ENCODE measurements at places on chromosomes 6 and 20.

DNA sequence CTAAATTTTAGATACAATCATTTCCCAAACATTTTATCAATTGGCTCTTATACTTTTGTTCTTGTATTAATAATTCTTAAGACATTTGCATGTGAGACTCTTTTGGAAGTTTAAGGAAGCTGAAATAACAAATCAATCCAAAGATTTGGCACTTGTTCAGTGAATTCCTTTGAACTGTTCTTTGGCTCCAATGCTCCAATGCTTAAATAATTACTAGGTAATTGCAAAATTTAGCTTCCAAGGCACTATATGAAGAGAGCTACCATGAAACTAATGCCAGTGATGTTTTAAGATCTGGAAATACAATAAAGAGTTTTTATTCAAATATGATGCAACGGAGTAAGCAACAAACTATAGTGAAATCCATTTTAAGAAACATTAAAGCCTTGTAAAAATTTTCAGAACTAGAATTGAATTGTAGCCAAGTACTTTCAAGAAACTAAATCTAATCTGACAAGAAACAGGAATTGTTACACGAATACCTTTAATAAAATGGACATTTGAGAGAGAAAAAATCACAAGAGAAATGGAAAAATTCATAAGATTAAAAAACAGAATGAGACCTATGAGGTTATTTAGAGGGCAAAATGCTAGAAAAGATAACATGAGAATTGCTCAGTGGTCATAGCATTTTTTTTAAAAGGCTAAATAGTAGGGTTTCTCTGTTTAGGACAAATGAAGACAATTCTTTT lies 43.6 kb upstream of the SMLR1 start:
- DNase-seq, result no peak

DNA sequence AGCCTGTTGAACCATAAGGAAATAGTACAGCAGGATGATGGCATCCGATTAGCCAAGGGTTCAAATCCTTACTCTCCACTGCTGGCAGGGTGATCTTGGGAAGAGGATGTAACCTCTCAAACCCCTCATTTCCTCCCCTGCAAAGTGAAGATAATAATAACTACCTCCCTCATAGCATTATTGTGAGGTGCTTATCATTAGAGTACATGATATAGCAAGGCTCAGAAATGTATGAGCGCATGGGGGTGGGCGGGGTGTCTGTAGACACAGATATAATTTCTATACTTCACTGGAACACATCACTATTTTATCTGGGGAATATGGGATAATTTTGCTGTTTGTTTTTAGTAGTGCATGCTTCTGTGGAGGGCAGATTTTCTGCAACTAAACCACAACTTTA lies 89.8 kb upstream of the LAMP5 start:
- no peak for DNase-seq

GRCh38 chr6:38715016-38715689 lies at the start of gene DNAH8:
Gene DNAH8 (plus strand): TSS chr6:38715311. CDS start chr6:38722810, 7,499 bp downstream.
- no peak for DNase-seq

- no peak for DNase-seq
These were observed 194.0 kb downstream of the ARHGAP18 start for GRCh38 chr6:129516005-129516404.

DNA sequence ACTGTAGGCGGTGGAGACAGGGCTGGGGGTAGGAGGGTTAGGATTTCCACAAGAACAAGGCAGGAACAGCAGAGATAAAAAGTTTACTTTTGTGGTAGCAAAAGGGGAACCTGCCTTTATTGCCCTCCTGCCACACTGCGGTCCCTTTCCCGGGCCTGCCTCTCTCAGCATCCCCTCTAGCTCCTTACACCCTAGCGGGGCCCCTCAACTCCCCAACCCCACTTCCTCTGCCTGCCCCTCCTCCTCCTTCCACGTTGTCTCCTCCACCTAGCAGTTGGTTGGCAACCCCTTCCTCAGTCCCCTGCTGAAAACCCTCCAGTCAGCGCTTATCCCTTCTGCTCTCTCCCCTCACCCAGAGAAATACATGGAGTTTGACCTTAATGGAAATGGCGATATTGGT lies 714 bp downstream of the AIF1 start:
- no peak for DNase-seq

- no peak for DNase-seq
These were observed 174.5 kb downstream of the WDR27 start for GRCh38 chr6:169527306-169527705.

DNA sequence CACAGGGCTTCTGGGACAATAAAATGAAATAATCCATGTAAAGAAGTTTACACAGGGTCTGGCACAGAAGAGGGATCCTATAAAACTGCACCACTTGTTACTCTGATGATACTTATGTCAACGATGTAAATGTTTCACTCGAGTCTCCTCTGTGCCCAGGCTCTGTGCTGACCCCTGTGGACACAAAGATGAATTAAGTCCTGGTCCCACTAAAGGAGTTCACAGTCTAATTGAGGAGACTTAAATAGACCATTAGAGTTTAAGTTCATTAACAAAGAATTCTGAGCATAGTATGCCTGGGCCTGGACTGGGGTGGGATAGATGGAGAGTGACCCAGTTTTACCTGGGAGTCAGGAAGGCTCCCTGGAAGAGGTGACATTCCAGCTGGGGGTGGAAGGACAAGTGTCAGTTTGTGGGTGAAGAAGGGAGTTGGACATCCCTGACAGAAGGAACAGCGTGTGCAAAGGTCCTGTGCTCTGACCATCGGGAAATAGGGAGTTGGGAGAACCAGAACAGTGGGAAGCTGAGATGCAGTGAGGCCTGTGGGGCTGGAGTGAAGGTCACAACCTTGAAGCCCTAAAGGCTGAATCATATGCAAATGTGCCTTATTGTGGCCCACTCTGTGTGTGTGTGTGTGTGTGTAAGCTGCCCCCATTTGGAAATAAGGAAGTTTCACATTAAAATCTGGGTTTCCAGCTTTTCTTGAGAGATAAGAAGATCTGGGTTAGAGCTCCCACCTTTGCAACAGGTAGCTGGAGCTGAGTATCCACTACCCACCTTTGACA lies 1.1 kb downstream of the OCSTAMP start:
- DNase-seq, result no peak

GRCh38 chr6:148867862-148868261 lies 121.0 kb downstream of the UST start:
- DNase-seq, result no peak

GRCh38 chr20:9220874-9221547 lies 152.1 kb downstream of the PLCB4 start:
- DNase-seq, result no peak

GRCh38 chr20:10228330-10228729 lies 9.7 kb downstream of the SNAP25 start:
- DNase-seq, result no peak

DNA sequence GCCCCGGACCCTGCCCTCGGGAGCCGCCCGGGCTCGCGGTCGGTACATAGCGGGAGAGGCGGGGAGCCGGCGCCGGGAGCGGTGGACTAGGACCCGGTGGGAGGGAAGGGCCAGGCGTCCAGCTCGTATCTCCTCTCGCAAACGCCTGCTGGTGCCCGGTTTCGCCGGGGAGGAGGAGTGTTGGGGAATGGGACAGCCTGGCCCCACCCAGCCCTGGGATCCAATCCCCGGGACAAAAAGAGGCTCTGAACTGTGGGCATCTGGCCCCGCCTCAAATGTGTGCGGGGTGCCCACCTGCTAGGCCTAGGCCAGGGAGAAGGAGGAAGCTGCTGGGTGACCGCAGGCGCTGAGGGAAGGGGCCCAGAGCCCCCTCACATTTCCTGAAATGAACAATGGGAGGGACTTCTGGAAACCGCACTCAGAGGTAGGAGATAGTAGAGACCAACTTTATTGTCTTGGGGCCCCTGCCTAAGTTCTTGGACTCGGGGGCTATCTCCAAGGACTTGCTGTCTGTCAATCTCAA lies at the start of gene KCNK17:
TSS of gene KCNK17 (minus strand) at position 147 of the 523 bp plus-strand sequence. CDS start at position 48, 99 bp downstream.
- DNase-seq, result no peak

DNA sequence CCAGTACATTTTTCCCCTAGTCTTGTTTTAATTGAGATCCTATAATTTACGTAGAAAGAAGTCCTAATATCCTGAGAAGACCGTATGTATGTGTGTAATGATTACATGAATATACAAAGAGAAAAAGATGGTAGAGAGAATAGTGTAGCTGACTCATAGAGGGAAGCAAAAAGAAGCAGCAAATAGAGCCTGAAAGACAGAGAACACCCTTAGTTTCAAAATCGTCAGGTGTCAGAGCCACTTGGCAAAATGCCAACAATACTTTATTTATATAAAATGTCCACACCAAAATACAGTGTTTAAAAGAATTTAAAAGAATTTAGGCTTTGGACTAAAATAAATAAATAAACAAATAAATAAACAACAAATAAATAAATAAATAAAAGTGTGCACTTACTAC lies 1414.1 kb upstream of the EYS start:
- DNase-seq, result no peak

GRCh38 chr20:46621492-46621891 lies 29.8 kb downstream of the SLC13A3 start:
- DNase-seq, result peak; percentile 22

DNA sequence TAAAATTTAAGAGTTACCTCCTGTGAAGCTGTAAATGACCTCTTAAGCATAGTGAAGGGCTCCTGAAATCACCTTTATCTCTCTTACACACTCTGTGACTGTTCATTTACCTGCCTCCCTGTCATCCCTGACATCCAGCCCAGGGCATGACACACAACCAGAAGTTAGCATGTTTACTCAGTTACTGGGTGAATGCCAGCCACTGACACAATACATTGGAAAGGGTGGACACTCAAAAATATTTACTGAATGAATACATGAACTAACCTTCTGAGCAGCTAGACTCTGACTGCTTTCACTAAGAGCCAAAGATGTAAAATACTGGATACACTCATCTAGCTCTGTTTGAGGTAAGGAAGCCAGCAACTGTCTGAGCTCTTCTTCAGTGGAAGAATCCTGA lies 25.3 kb downstream of the SERAC1 start:
- DNase-seq, result no peak

- no peak for DNase-seq
These were observed 14.1 kb downstream of the UBE3D start for GRCh38 chr6:83051377-83052172.

- peak; percentile 42 for DNase-seq
These were observed 11.5 kb downstream of the PMEPA1 start for GRCh38 chr20:57698116-57698866.

GRCh38 chr20:25223179-25223661 lies 24.7 kb upstream of the PYGB start:
- peak; percentile 89 for DNase-seq

GRCh38 chr6:21666853-21667681 lies 73.5 kb downstream of the SOX4 start:
- DNase-seq, result no peak

- DNase-seq, result no peak
These were observed 700 bp downstream of the DTD1 start for GRCh38 chr20:18588574-18588933.

DNA sequence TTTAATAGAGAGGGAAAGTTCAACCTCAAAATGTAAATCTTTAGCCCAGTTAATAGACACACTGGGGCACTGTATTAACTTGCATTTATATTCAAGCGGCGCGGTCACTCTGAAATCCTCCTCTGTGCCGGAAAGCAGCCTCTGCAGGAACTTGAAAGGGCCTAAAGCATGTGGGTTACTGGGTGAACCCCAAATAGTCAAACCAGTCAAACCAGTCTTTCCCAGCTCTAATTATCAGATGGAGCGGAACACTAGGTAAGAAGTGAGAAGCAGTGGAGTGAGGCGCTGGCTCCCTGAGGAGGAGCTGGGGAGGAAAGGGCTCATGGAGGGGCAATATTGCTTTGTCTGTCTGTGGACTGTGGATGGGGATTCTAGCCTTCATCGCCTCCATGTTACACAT lies 531.3 kb downstream of the QKI start:
- DNase-seq, result no peak

- DNase-seq, result no peak
These were observed 19.1 kb upstream of the ABT1 start for GRCh38 chr6:26577720-26578072.

DNA sequence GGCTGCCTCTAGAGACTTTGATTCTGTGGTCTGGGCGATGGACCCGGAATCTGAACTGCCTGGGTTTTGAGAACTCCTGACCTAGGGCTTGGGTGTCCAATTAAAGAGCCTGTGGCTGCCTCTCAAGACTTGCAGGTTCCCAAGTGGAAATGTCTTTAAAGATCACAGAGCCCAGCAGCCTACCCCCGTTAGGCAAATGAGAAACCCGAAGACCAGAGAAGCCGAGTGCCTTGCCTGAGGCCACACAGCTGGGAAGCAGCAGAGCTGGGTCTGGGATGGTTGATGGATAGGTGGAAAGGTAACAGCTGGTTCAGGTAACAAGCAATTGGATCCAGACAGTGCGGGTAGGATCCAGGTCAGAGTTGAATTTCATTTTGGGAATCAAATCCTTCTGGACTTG lies 25.8 kb downstream of the KCNB1 start:
- DNase-seq, result no peak

- no peak for DNase-seq
These were observed 274.3 kb downstream of the CD109 start for GRCh38 chr6:73969971-73970970.

DNA sequence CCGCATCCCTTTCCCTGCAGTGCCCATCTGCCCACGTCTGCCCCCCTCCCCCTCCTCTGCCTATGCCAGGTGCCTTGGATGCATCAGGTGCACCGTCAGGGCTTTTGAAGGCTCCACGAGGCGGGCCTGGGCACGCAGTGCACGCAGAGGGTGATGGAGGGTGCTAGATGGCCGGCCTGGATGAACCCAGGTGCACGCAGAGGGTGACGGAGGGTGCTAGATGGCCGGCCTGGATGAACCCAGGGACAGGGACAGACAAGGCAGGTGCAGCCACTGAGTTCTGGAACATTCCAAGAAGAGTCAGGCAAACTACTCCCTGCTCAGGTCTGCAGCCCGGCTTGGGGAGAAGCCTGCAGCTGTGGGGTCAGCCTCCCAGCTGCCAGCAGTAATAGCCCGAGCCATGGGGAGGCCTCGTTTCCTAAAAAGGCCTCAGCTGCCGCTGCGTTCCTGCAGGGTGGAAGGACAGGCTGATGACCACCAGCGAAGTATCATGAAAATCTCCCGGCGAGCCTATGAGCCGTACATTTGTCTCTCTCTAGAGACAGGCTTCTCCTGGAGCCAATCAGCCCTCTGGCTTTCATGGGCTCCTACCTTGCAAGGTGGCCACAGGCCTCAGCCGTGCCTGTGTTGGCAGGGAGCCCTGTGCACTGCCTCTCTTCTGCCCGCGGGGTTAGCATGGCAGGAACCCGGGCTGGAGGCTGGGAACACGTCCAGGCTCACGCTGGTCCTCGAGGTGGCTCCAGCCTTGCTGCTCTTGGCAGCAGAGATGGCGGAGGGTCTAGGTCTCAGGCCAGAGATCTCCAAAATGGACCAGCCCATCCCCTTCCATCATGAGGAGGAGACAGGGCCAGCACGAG lies 29.6 kb downstream of the NTSR1 start:
- DNase-seq, result no peak

DNA sequence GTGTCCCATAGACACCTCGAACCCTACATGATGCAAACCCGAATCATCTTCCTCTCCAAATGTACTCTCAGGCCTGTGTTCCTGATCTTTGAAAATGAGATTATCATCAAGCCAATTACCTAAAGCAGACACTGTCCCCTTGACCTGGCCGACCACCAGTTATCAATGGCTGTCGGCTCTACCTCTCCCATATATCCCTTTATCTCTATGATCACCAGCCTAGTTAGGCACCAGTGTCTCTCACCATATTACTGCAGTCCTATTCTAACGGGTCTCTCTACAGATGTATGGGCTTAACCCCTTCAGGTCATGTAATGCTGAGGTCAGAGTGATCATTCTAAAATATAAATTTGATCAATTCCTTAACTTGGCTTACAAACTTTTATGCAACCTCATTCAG lies 234.9 kb upstream of the MARCKS start:
- DNase-seq, result no peak

All from brain pericyte (primary cell).